T-helper 2 cell (primary cell): ENCODE measurements at places on chromosomes 3 and 15.

- DNase-seq = no peak
These were observed 47.5 kb upstream of the FRMD4B start for GRCh38 chr3:69433121-69433968.

DNA sequence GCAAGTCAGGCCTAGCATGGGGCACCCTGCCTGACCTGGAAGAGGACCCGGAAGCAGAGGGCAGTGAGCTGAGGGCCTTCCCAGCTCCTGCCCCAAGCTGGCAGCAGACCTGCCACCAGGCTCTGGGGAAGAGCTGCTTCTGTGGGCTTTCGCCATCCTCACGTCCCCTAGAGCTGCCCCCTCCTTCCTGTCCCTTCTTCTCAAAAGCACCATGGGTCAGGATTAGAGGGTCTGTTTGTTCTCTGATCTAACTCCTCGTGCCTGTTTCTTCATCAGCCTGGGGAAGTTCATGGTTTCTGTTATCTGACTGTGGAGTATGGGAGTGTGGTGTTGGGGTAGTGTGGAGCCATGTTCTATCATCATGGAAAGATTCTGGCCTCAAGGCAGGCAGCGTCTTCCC lies 58.4 kb upstream of the POLG start:
- DNase-seq = no peak

DNA sequence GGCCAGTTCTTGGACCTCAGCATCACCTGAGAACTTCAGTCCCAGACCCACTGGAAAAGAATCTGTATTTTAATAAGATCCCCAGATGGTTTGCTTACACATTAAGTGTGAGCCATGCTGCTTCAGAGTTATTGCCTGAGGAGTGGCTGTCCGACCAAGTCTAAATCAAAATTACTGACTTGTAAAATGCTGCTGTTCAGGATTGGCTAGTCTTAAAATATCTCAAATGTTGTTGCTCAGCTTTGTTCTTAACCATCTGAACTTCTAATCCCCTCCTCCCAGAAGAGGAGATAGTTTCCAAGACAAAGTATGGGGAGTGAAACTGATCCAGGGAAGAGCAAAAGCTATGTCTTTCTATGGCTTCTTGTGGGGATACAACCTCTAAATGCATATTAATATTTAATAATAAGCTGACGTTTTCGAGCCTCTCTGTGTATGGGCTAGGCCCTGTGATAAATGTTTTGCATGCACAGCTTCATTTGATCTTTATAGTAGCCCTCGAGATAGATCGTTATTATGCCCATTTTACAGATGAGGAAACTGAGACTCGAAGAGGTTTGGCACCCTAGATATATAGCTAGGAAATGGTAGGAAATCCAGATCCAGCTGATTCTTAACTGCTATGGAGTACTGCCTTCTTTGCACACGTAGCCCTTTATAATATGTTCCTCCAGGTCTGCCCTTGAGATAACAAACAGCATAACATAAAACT lies 52.2 kb downstream of the DNASE1L3 start:
- no peak for DNase-seq

DNA sequence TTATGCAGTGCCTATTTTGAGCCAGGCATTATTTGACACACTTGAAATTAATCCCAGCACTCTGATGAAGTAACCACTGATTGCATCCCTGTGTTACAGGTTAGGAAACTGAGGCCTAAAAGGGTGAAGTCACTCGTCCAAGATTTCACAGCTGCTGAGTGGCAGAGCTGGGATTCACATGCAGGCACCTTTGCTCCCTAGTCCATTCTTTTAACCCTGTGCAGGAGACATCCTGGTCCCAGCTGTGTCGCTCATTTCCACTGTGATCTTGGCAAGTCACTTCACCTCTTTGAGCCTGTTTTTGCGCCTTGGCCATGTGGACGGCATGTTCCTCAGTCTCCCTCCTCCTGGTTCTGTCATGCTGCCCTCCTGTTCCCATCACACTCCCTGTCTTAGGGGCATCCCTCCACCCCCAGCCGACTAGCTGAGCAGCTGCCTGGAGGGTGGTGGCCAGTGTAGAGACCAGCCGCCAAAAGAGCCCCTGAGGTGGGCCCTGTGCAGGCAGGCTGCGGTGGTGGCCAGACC lies 70.6 kb downstream of the SMAD6 start:
- no peak for DNase-seq

DNA sequence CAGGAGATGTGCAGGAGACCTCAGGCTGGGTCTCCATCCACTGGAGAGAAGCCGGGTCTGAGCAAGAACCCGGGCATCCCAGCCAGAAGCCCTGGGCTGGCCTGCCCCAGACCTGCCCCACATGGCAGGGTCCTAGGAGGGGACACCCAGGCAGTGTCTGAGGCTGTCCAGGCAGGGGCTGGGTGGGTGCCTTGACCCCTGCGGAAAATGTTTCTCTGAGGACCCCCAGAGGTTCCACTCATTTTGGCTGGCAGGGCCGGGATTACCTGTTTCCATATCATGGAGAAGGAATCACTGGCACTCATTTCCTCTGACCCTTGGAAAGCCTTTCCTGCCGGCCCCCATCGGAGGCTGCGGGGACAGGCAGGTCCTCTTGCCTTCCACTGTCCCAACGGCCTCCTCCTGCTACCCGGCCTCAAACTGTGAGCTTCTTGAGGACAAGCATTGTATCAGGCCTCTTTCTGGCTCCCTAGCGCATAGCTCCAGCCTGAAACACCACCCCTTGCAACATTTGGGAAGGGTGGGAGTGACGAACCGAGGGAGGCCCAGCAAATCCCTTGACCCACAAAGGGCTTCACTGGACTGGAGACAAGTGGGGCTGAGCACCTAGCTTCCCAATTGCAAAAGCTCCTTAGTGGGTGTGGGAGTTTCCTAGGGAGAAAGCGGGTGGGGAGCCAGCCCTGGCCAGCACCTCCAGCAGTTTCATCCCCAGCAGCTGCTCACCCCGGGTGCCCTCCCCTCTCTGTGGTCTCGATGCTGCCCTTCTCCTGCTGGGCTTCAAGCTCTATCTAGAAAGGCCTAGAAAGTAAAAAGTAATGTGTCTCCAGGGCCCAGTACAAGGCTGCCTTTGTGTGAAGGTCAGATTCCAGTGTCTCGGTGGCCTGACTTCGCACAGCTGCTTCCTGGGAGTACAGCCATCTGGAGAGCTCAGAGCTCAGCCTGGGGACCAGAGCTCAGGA lies 29.7 kb downstream of the ACSBG1 start:
- DNase-seq = no peak

- DNase-seq = no peak
These were observed 322.8 kb downstream of the ZNF621 start for GRCh38 chr3:40847551-40847992.

GRCh38 chr3:129972301-129972700 lies 2.2 kb upstream of the TRH start:
- no peak for DNase-seq

DNA sequence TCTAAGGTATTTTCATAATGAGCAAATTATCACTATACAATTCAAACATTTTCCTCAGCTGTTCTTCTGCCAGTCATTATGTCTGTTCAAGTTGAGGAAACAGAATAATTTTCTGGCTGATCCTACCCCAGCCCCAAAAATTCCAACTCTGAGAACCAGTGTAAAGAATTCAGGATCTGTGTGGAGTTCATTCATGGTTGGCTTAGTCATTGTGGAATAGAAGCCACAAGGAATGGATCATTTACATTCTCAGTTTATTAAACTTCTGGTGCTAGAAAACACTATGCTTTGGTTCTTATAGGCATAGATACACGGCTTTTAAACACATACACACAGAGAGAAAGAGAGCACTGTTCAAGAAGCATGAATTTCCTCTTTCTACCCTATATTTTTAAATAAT lies 134.6 kb downstream of the CMSS1 start:
- DNase-seq = no peak
